ENCODE measurements at places on chromosomes 3 and 15. TPM values are rescaled to one million over a fixed set of nuclear protein-coding genes. Genes with fewer than 3 reads are reported as not detected.

The TF gene
- total RNA-seq: 4.5 TPM

The JMJD7 gene
- 14.2 TPM for total RNA-seq

The GOLGA6D gene
- total RNA-seq: not detected

The ENTPD3 gene
- total RNA-seq: 1.9 TPM

The UACA gene
- total RNA-seq: 143 TPM

The NR2E3 gene
- total RNA-seq: 1.2 TPM

The ZPLD1 gene
- total RNA-seq: 0.12 TPM

The PLCH1 gene
- 8.1 TPM for total RNA-seq

The C3orf20 gene
- total RNA-seq: 0.18 TPM

The DAPK2 gene
- total RNA-seq: 18.9 TPM

The MUC4 gene
- total RNA-seq: 0.47 TPM

The CCDC71 gene
- total RNA-seq: 20.4 TPM

The FAM227B gene
- 16.6 TPM for total RNA-seq

The CEP19 gene
- total RNA-seq: 2.2 TPM

The SLC33A1 gene
- total RNA-seq: 37.5 TPM

The PHC3 gene
- total RNA-seq: 70.4 TPM

The CFAP91 gene
- 12.7 TPM for total RNA-seq
